DMS 273 treated with DMSO at 0.1 percent for 48 hours (cell line): ENCODE measurements at places on chromosomes 4 and X.

DNA sequence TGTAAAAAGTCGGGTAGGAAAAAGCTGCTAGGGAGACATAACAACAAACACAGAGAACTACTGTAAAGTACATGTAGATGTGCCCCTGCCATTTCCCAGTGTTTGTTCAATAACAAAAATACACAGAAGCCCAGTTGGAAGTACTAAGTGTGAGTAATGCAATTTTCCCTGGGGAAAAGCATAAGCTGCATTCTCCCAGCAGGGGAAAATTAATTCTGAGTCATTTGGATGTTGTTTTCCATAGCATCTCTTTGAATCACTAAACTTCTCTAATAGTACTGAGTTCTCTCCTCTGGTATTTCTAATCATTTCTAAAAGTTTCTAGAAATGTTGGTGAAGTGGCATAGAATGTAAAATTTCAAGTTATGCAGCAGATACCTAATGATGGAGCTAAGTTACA is 1114.9 kb downstream of the C4orf33 start:
- no peak for DNase-seq

DNA sequence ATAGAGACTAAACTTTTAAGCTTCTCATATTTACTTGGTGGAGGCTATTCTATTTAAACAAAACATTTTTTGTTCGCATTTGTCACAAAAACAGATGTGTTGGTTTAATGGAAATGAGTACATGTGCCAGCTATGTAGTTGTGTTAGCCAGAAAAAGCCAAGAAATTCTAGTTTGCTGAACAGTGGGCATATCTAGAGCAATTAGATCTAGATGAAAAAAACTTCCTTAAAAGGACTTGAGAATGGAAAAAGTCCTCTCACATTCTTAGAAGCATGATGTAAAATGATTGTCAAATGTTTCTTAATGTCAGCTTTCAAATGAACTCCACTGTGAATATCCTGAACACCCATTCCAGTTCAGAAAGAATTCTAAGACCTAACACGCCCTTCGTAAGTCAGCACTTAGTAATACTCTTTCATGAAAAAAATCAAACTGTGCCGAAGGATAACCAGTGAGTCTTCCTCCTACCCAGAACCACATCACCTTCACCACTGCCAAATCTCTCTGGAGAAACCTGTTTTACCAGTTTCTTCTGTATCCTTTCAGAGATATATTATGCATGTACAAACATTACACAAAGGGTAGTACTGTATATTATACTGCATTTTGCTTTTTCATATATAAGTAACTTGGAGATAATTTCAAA is 28.2 kb downstream of the PHKA1 start:
- no peak for DNase-seq

DNA sequence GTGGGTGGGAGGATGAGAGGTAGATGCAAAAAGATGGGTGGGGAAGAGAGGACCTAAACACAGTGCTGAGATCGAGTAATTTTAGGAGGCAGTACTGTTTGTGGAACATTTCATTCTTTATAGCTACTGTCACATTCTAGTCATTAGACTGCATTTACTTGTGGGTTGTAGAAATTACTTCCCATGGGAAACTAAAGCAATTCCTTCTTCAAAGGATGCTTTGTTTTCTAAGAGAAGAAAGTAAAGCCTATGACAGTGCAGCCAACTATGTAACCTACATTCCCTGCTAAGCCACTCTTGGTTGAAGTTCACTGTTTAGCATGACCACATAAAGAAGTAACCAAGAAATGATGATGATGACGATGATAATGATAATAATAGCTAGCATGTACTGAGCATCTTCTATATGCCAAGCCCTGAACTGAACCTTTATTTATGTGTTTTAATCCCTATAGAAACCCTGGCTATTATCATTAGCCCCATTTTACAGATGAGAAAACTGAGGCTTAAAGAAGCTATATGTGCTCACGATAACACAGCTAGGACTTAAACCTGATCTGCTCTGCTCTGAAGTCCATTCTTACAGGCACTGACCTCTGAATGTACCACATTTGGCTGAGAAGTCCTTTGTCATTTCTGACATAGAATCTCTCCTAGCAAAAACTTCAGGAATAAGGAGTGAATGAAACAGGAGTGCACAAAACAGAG is 114.5 kb upstream of the KIT start:
- no peak for DNase-seq

DNA sequence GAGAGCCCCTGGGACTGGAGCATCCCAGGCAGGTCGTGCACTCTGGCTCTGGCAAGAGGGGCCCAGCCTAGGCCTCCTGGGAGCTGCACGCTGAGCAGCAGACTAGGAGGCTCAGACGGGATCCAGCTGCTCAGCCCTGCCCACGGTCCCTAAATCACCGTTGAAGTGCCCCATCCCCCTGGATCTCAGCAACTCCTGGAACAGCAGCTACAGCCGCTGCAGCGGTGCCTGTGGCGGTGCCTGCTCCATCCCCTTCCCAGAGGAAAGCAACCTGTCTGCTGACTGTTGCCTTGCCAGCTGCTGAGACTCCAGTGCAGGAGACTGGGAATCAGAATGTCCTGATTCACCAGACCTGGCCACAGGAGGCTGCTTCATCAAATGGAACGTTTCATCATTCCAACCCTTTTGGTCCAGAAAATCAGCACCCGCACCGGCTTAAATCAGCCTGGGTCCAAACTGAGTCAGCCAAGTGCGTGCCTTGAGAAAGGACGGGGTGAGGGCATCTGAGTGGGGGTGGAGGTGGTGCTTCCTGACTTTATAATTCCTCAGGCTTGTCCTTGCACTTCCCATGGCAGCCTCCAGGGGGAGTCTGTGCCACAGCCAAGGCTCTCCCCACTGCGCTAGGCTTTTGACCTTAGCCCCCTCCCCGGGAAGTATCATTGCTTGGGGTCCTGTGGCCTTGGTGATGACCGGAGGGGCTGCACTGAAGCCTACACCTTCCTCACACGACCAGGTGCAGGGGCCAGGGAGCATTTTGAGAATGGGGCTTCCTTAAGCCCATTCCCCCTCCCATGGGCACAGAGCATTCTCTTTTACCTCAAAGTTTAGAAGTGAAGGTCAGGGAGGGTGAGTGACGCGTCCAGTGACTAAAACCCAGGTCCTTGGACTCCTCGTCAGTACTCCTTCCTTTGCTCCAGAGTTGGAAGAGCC is 6.5 kb downstream of the ZNF185 start:
- DNase-seq, result peak; percentile 26

DNA sequence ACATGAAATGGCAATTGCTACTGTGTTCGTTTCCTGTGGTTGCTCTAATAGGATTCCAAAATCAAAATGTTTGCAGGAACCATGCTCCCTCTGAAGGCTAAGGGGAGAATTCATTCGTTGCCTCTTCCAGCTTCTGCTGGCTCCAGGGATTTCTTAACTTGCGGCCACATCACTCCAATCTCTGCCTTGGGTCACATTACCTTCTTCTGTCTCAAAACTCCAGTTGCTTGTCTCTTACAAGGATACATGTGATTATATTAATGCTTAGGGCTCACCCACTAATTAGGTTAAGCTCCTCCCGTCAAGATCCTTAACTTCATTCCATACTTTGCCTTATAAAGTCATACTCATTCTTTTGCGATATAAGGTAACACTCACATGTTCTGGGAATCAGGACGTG is 208.4 kb downstream of the RBM46 start:
- no peak for DNase-seq

DNA sequence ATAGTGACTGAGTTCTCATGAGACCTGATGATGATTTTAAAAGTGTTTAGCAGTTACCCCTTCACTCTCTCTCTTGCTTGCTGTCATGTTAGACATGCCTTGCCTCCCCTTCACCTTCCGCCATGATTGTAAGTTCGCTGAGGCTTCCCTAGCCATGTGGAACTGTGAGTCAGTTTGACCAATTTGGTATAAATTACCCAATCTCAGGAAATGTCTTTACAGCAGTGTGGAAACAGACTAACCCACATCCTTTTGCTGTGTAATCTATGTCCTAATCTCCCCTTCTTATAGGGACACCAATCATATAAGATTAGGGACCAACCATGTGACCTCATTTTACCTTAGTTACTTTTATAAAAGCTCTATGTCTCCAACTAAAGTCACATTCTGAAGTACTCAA is 677.8 kb downstream of the ADGRL3 start:
- DNase-seq, result no peak

GRCh38 chrX:40349251-40349650 is 231.5 kb upstream of the ATP6AP2 start:
- DNase-seq, result no peak

- no peak for DNase-seq
These were observed 286.6 kb downstream of the PPP1R2C start for GRCh38 chrX:42491137-42491907.

DNA sequence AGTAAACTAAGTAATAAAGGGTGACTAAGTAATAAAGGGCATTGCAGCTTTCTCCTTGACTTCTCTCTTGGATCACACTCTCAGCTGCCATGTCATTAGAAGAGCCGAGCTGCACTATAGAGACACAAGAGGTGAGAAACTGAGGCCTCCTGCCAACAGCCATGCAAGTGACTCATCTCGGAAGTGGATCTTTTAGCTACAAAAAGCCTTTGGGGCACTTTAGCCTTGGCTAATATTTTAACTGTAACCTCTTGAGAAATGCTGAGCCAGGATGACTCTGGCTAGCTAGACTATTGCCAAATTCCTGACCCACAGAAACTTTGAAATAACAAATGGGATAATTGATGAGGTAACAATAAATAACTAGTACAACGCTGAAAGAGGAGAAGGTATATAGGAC is 1.5 kb upstream of the NEIL3 start:
- no peak for DNase-seq

- DNase-seq, result no peak
These were observed 552 bp upstream of the AFF1 start for GRCh38 chr4:86934147-86934770.

DNA sequence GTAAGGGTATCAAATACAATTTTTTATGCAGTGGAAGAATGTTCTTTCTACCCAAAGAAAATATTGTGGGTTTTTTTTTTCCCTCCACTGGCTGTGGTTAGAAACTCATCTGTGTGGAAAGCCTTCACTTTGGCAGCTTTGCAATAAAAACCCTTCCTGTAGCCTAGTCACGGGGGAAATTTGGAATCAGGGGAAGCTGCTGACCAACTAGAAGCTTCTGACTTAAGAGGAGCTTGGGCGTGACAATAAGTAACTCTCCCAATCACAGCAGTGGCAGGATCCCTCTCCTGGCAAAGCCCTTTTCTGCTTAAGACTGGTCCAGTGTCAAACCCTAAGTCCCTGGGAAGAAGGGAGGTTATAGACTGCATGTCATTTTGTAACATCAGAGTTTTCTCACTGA is 87.9 kb downstream of the LRRC66 start:
- DNase-seq, result no peak

GRCh38 chrX:46234775-46235174 is 310.4 kb downstream of the ZNF674 start:
- no peak for DNase-seq

GRCh38 chrX:132369617-132370326 is 119.1 kb downstream of the MBNL3 start:
- no peak for DNase-seq

GRCh38 chr4:135739354-135739753 is 1537.8 kb upstream of the PABPC4L start:
- DNase-seq, result no peak

DNA sequence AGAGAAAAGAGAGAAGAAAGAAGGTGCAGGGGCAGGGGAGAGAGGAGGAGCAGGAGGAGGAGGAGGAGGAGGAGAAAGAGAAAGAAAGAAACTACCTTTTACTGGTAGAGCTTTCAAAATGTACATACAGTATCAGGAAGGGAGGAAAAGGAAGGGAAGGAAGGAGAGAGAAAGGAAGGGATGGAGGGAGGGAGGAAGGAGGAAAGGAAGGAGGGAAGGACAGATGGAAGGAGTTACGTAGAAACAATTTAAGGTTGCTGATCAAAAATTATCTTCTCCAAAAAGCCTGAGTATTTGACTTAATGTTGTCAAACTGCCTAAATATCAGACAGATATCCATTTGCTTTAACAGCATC is 13.4 kb downstream of the TBC1D9 start:
- DNase-seq, result no peak
